GM04504 (cell line): ENCODE measurements at places on chromosomes 3 and 15.
A peak's percentile ranks its signal among the peaks of the same experiment; 100 is the strongest.

DNA sequence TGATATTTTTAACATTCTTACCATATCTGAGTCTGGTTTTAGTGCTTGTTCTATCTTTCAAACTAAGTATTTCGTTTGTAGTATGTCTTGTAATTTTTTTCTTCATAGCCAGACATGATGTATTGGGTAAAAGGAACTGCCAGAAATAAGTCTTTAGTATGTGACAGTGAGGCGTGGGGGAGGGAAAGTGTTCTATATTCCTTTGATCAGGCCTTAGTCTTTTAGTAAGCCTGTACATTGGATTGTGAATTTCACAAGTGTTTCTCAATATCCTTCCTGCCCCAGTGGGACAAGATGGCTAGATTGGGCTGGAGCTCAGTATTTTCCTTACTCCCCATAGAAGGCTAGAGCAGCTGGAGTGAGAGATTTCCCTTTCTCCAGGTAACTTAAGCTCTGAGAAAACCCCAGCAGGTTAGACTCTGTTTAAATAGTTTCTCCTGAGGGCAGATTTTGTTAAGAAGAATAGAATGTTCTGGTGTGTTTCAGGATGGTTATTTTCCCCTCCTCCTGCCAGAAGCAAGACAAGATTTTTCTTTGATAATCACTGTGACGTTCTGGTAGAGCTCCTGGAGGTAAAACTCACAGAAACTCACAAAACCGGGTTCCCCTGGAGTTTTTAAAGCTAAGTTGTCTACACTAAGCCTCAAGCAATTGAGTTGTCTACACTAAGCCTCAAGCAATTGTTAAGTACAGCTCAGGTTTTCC, 140.7 kb upstream of the ARPP21 start:
- DNase-seq: no peak

GRCh38 chr15:31111091-31111647, 9.6 kb upstream of the TRPM1 start:
- no peak for DNase-seq

- DNase-seq: no peak
These were observed 216.4 kb downstream of the TIGIT start for GRCh38 chr3:114510201-114510600.

GRCh38 chr3:187066228-187066995, 72.9 kb downstream of the RPL39L start:
- DNase-seq: no peak

GRCh38 chr15:96107916-96108315, 222.6 kb upstream of the NR2F2 start:
- DNase-seq: no peak

- DNase-seq: no peak
These were observed 133.9 kb upstream of the WNT5A start for GRCh38 chr3:55621026-55621422.

GRCh38 chr3:147940405-147941193, 531.4 kb downstream of the ZIC1 start:
- no peak for DNase-seq

- DNase-seq: no peak
These were observed 254.5 kb downstream of the NEK10 start for GRCh38 chr3:27114684-27115083.

GRCh38 chr3:126372413-126373145, 15.4 kb upstream of the KLF15 start:
- DNase-seq: no peak

DNA sequence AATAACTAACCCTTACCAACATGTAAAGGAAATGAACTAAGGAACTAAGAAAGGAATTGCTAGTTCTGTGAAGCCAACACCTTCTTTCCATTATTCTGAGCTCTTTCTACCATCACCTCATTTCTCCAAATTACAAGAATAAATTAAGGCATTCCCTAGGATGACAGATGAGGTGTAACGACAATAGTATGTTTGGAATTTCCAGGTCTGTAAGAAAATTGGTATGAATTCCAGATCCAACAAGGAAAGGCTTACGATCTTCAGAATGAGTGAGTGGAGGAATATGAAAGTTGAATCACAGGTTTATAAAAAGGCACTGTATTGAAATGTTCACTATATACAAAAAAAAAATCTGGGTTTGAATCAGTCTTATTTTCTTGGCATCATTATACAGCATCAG, 4.5 kb upstream of the NANOGP8 start:
- DNase-seq: no peak

GRCh38 chr3:120198305-120198878, 86.6 kb downstream of the GPR156 start:
- no peak for DNase-seq

- DNase-seq: peak; percentile 32
These were observed 30.8 kb upstream of the MAP3K13 start for GRCh38 chr3:185332026-185332735.

DNA sequence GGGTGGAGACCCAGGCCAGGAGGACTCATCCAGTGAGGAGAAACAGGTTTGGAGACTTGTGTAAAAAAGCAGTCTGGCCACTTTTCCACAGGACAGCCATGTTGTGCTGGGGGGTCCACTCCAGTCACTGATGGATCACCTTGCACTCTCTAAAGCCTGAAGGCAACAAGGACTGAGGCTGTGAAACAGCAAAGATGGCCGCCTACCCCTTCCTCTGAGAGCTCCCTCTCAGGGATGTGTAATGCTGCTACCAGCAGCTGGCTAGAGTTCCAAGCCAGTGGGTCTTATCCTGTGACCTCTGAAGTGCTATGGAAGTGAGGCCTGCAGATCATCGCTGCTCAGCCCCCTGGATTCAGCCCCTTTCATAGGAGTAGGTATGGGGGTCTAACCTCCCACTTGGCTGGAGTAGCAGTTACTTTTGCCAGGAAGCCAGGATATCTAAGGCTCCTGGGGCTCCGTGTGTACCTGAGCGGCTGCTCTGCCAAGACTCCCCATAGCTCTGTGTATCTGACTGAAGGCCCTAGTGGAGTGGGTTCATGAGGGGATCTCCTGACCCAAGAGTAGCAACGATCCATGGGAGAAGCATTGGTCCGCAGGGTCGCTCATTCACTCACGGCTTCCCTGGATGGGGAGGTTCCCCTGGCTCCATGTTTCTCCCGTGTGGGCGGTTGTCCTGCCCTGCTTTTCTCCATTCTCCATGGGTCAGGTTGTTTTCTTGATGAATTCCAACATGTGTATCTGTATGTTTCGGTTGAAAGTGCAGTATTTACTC, 69.9 kb upstream of the TNFSF10 start:
- DNase-seq: no peak

DNA sequence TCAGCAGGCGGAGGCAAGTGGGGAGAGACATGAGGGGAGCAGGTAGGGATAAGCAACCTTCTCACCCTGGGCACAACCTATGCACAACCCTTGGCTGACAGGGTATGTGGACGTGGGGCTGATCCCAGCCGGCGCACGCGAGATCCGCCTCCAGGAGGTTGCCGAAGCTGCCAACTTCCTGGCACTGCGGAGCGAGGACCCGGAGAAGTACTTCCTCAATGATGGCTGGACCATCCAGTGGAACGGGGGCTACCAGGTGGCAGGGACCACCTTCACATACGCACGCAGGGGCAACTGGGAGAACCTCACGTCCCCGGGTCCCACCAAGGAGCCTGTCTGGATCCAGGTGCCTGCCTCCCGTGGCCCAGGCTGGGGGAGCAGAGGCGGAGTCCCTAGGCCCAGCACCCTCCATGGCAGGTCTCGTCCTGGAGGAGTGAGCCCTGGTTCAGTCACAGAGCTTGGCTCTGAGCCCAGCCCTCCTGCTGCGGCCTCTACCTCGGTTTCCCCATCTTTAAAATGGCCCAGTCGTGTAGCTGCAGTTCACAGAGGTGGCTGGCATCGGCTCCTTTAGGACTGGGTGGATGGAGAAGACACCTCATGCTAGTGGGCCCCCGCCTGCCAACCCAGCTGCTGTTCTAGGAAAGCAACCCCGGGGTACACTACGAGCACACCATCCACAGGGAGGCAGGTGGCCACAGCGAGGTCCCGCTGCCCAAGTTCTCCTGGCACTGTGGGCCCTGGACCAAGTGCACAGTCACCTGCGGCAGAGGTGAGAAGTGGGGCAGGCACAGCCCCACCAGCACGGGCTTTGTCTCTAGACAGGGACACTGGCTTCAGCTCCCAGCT, 96.0 kb downstream of the TBC1D2B start:
- DNase-seq: no peak

- DNase-seq: peak; percentile 74
These were observed 82.0 kb downstream of the CNTN3 start for GRCh38 chr3:74532446-74532845.

GRCh38 chr3:89474333-89475130, 367.1 kb downstream of the EPHA3 start:
- no peak for DNase-seq

GRCh38 chr3:155805204-155805801, 775 bp downstream of the C3orf33 start:
- DNase-seq: no peak

GRCh38 chr3:11304175-11304574, 32.0 kb downstream of the ATG7 start:
- DNase-seq: no peak

GRCh38 chr15:82950295-82950694, 2.2 kb downstream of the HOMER2 start:
- DNase-seq: no peak
